ENCODE measurements at places on chromosomes 11 and 22.

GRCh38 chr11:15985127-15985859, 371.1 kb downstream of the SOX6 start:
- no peak for DNase-seq

- no peak for DNase-seq
These were observed 1069.4 kb downstream of the NTM start for GRCh38 chr11:132439711-132440255.

DNA sequence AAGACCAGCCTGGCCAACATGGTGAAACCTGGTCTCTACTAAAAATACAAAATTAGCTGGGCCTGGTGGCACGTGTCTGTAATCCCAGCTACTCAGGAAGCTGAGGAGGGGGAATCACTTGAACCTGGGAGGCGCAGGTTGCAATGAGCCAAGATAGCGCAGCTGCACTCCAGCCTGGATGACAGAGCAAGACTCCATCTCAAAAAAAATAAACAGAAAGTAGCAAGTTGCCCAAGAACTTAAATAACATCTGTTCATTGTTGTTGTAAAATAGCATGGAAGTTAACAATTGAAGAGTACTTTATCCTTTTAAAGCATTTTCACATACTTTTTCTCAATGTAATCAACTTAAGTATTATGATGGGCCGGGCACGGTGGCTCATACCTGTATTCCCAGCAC, 5.7 kb downstream of the AMBRA1 start:
- DNase-seq: no peak

DNA sequence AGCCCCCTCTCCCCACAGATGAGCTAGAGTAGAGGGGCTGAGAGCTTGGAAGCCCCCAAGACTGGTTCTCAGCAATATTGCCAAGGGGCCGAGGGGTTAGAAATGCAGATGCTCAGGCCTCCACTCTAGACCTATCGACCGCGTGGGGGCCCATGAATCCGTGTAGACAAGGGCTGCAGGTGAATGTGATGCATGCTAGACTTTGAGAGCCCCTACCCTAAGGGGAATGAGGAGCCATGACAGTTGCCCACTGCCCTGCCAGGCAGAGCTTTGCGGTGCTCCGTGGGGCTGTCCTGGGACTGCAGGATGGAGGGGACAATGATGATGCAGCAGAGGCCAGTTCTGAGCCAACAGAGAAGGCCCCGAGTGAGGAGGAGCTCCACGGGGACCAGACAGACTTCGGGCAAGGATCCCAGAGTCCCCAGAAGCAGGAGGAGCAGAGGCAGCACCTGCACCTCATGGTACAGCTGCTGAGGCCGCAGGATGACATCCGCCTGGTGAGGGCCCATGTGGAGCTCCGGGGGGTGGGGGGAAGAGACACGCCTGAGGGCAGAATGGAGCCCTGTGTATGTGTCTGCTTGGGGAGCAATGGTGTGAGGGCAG, 1.3 kb downstream of the SSH3 start:
- no peak for DNase-seq

Data from activated CD4-positive, alpha-beta T cell treated with anti-CD3 and anti-CD28 coated beads, Interleukin-2, Interleukin-4, amounts not matched to agents 100 ng/mL and 50 ng/mL, durations not matched to agents 16 hours and 8 hours (primary cell).